ENCODE measurements at places on chromosomes 6 and 20. TPM values are rescaled to one million over a fixed set of nuclear protein-coding genes. Genes with fewer than 3 reads are reported as not detected.

The UNC5CL gene
- total RNA-seq: 0.58 TPM

The PLEKHG1 gene
- total RNA-seq: 1.3 TPM

The ZBTB46 gene
- total RNA-seq: 7.3 TPM

The SLCO4A1 gene
- 162 TPM for total RNA-seq

DNA sequence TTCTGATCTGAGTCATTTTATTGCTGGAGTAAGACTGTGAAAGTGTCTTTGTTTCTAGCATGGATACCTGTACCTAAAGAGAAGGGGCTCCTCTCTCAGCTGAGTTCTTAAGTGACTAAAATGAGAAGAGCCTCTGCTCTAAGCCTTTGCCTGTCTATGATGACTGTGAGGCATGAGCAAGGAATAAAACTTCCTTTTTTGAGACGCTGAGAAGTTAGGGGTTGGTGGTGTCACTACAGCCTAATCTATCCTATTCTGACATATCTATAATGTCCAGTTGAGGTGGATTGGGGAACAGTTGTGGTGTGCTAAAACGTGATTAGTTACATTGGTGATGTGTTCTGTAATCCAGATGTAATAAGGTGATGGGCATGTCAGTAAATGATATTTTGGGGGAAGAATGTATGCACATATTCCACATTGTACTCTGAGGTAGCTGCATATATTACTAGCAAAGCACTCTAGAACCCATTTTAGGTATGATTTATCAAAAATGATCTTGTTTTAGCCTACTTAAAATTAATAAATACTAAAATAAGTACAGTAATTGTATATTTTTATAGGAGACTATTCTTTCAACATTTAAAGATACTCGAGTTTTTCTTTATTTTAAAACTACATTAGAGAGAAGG, 18.1 kb downstream of the ADGRB3 start:
- DNase-seq: no peak

- no peak for DNase-seq
Measured at GRCh38 chr20:50113420-50114224, 672 bp upstream of the UBE2V1 start.

The MOCS1 gene
- 6.0 TPM for total RNA-seq

DNA sequence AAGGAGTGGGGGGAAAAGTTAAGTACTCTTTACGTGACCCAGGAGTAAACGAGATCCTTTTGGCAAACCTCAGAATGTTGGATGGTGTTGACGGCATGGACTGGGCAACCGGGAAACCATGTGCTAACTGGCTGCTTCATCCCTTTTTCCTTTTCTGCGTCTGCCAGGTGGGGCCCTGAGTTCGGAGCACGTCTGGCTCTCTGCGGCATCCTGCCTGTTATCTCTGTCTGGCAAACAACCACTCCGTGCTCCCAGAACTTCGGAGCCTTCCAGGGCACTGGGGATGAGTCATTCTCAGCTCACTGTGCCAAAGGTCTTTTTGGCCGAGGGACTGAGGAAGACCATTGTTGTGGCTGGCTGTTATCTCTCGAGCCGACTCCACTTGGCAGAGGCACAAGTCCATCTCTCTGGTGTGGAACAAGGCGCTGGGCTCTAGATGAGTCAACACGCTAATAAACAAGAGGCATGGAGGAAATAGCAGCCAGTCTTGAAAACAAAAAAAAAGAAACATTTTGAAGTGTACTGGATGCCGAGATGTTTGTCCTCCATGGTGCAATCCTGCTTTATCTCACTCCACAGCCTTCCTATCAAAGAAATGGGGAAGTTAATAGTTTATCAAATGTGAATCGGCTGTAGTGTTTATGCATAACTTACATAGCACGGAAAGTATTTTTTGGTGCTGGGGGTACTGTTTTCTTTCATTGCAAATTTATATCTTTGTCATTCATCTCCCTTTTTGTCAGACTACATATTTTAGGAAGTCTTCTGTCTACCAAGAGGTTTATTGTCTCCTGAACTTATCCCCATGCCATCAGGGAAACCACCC, 64.6 kb upstream of the TXNDC5 start:
- peak; percentile 98 for DNase-seq

The GABRR1 gene
- not detected for total RNA-seq

- no peak for DNase-seq
Measured at GRCh38 chr6:71373943-71374342, 85.3 kb downstream of the OGFRL1 start.

DNA sequence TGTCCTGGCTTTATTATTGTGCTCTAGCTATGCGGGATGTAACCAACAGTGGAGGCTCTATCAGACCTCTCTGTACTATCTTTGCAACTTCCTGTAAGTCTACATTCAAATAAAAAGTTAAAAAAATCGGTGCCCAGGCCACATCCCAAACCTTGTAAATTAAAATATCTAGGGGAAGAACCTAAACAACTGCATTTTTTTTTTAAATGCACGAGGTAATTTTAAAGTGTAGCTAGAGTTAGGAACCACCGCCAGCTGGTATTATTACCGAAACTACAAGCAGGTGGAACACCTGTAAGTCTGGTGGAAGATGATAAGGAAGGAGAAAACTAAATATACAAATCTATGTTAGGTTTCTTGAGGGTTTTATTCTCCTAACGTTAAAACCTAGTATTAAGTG, 34.5 kb upstream of the ID4 start:
- no peak for DNase-seq

The XRN2 gene
- 71.5 TPM for total RNA-seq

The BPI gene
- total RNA-seq: not detected

DNA sequence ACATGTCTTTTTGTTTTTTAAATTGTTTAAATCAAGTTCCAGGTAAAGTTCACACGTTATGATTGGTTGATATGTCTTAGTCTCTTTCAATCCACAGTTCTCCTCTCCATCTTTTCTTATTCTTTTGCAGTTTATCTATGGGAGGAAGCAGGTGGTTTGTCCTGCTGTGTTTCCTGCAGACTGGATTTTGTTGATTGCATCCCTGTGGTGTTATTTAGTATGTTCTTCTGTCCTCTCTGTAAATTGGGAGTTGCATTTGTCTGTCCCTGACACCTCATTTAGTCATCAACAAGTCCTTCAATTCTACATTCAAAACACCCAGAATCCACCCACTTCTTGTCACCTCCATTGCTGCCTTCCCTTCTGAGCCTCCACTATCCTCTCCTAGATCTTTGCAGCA, 8.1 kb downstream of the PACSIN1 start:
- no peak for DNase-seq

GRCh38 chr6:151254451-151255081, 14.8 kb downstream of the AKAP12 start:
- peak; percentile 48 for DNase-seq

DNA sequence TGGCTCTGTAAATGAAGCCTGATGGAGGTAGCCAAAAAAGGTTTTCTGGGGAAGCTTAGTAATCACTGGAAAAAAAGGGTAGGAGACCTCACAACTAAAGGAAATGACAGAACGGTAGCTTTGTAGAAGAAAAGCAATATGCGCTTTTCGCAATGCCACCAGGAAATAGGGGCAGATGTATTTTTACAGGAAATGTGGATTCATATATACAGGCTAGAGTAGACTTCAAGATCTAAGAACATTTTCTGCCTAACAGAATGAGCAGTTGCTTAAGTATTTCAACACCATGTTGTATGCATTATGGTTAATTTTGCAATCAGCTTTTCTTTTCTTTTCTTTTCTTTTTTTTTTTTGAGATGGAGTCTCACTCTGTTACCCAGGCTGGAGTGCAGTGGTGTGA, 219.6 kb downstream of the CD83 start:
- no peak for DNase-seq

The HDAC2 gene
- total RNA-seq: 55.3 TPM

DNA sequence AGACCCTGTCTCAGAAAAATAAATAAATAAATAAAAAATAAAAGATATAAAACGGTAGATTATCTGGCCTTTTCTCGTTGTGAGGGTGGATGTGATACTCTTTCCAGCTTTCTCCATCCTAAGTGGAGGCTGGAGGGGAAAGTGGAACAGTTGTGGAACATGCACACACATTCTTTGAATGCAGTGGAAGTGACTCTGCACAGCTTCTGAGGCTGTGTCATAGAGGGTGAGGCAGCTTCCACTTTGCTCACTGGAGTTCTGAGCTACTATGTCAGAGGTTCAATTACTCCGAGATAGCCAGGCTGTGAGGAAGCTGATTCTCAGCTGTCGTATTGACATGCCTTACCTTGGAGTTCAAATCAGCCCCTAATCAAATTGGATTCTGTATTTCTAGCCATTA, 82.2 kb downstream of the CHMP4B start:
- peak; percentile 37 for DNase-seq

Data from PC-3 (cell line).